ENCODE measurements at places on chromosomes 16 and 17. TPM values are rescaled to one million over a fixed set of nuclear protein-coding genes. Genes with fewer than 3 reads are reported as not detected.

Gene ALOX12B
- 0.35 TPM for total RNA-seq

Gene MILR1
- total RNA-seq = 1.2 TPM

Gene P2RX5
- total RNA-seq = 4.8 TPM

Gene DRC7
- not detected for total RNA-seq
